NCI-H69 (cell line): ENCODE measurements at places on chromosomes 6 and 20.

DNA sequence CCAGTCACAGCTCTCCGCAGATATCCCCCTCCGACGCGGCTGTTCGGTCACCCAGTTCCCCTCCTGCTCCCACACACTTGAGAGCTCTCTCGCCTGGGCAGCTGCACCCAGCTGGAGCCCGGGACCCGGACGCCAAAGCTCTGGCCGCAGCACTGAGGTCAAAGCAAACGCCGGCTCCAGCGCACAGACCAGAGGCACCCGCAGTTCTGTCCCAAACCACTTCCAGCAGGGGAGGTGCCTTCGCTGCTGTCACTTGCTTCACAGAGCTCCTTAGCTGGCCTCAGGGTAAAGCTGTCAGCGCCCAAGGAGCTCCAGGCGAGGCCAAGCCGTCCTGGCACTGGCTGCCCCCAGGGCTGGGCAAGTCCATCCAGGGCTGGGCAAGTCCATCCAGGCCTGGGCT is 27.9 kb downstream of the SLC2A4RG start:
- no peak for DNase-seq

DNA sequence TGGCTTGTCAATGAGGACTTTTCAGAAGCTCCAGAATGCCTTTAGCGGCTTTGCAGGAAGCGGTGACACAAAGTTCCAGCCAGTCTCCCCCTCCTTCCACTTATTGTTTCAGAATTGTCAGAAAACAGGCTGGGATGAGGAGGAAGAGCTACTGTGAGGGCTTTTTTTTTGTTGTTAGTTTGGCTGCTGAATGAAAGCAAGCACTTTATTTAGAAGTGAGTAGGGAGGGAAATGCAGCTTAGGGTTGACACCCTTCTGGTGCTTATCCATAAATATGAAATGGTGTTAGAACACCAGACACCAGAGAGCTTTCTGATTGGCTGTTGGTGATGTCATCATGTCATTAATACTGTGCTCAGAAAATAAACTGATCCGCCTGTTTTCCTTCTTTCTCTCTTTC is 251.5 kb downstream of the SOX4 start:
- peak; percentile 48 for DNase-seq

DNA sequence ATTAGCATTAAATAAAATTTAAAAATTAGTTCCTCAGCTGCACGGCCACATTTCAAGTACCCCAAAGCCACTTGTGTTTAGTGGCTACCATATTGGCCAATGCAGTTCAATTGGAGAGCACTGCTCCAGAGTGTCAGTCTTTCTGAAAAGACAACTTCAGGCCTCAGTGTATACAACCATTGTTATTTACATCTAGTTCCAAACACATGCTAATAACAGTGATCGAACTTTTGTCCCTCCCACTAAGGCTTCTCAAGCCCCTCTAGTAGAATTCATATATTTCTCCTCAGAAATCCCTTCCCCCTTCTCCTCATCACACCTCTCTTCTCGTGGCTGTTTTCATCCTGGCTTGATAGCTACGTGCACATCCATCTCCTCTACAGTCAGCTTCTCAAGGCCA is 32.9 kb downstream of the HIVEP2 start:
- no peak for DNase-seq

GRCh38 chr6:138430361-138431145 is 26.5 kb downstream of the HEBP2 start:
- no peak for DNase-seq

DNA sequence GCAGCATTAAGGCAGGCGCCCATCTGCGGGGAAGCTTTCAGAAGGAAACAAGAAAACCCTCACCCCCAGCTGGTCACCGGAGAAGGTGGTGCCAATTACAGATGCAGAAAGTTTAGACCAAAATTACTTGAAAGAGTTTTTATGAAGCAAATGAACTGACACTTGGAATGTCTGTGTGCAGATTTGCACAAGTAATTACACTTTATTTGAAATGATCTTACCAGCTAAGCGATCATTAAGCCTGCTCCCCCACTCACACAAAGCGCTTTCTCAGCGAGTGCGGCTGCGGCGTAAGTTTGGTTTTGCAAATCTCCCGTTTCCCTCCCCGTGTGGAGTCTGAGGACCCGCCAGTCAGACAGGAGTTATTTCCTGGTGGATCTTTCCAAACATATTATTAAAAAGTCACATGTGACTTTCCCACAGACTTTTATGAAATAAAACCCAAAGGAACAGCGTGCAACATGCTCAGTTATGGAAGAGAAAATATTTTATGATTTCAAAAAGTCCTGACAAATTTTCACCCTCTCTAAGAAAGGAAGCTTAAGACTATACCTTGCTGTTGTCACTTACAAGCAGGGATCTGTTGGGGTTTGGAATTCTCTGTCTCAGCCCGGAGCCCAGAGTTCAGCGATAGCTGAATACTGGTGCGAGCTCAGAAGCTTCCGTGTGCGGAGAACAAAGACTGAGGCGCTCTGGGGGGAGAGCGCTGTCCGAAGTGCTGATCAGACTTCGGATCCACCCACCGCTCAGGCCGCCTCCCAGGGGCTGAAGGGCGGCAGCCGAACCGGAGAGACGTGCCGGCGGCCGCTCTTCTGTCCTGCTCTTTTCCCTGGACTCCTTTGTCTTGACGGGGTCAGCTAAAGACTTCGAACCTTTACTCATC is 2.7 kb upstream of the MYT1 start:
- DNase-seq = peak; percentile 81

GRCh38 chr6:144123836-144124235 is 26.5 kb upstream of the STX11 start:
- DNase-seq = no peak

DNA sequence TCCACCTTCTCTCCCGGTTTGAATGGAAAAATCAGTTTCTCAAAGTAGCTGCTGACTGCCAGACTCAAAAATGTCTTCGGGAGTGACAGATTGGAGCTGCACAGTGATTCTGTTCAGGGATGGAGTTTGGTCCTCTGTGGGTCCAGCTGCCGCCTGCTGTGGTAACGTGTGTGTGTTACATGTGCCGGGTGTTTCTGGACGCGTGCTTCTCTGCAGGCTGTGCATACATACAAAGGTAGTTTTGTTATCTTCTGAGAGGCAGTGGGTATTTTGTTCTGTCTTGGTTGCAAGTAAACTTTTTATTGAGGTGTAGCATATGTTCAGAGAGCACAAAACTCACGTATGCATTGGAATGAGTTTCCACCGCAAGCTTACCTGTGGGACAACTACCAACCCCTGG is 41.3 kb upstream of the NAA20 start:
- peak; percentile 73 for DNase-seq

- no peak for DNase-seq
Observed at GRCh38 chr6:40039042-40039441, 104.8 kb upstream of the MOCS1 start.

GRCh38 chr6:37998366-37998765 is 178.8 kb downstream of the ZFAND3 start:
- no peak for DNase-seq

GRCh38 chr6:74735304-74735703 is 470.5 kb downstream of the COL12A1 start:
- DNase-seq = no peak

DNA sequence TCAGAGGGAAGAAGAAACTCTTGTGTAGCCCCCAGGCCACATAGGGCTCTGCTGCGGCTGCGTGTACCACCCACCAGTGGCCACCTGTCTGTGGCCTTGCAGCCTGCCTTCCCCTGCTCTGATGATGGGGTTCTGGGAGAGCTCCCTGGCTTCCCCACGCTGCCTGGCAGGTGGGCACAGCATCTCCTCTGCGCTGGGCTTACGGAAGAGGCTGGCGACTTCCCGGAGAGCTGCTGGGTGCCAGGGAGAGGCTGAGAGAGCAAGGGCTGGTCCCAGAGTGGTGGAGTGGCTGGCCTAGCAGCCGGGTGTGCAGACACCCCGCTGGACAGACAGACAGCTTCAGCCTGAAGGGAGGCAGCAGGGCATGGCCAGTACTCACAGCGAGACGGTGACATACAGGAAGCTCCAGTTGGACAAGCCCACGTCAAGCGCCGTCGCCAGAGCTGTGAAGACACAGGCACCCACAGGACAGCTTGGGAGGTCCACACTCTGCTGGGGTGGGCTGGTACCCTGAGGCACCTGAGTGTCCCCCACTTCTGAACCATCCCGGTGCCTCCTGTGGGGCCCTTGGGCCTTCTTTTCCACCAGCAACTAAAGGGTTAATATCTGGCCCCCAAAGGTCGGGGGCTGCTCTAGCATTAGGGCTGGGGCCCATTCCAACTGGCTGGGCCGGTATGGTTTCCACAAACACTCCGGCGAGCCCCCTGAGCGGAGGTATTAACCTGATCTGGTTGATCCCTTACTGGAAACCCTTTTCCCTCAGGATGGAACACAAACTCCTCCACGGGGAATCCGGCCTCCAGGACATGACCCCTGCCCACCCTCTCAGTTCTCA is 48.1 kb upstream of the CDH22 start:
- no peak for DNase-seq

DNA sequence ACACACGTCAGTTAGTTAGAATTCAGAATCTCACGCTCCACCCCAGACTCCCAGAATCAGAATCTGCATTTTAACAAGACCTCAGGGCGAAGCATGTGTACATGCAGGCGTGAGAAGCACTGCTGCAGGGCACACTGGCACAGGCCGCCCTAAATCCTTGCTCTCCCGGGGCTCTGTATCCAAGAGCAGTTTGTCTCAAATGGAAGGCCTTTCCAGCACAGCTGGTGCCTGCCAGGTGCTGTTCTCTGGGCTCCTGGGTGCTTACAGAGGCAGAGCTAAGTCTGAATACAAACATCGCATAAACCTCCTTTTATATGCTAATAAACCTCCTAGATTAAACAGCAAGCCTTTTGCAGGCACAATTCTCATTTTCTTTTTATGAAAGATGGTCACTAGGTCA is 119.1 kb upstream of the CD93 start:
- DNase-seq = peak; percentile 49
